H7 (cell line): ENCODE measurements at places on chromosomes 7 and 10.

DNA sequence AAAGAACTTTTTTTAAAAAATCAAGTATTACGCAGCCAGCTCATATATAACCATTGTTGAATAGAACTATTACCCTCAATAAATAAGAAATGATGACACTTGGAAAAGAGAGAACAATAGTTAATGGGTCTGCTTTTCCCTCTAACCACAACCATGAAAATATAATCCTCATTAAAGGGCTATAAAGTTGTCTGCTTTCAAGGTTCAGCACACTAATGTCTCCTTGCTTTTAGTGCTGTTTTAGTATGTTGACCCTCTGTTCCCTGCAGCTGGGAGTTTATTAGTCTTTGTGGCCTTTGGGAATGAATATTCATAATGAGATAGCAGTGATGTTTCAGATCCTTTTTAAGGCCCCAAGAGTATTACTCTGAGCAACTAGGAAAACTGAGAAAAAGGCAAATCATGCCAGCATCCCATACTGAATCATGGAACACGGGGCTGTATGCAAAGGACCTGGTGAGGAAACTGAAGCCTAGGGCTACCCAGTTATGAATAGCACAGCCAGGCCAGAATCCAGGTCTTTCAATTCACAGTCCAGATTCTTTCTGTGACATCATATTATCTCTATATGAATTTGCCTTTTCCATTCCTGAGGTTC is 332.0 kb upstream of the LRGUK start:
- DNase-seq = no peak

DNA sequence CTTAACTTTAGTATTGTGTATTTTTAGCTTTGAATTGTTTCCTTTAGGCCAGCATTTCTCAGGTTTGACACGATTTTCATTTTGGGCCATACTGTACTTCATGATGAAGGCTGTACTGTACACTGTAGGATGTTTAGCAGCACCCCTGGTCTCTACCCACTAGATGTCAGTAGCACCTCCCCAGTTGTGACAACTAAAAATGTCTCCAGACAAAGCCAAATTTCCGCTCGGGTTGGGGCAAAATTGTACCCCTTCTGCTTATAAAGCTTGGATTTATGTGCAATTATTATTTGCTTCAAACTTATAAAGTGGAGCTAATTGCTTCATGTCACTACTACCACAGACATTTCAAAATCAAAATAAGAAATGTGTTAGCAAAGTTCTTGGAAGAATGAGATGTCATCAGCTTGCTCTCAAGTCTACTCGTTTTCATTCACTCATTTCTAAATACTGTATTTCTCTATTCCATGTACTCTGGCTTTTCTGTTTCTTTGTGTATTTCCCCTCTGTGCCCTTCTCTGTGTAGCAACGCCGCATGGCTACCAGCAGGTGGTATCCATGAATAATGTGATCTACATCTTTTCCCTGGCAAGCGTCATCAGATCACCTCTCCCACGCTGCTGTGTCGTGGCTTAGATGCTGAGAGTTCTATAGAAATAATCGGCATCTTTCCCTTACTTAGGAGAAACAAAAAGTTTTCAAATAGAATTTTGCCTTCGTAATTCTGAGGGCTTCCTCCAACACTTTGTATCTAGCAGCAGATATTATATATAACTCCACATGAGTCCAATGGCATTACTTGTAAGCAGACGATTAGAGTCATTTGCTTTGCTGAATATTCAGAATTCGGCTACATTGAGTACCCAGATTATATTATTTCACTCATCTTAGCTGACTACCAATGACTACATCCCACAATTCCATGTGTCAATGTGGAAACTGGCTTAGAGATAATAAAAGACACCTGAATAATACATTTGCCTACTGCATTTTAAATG is 47.8 kb upstream of the CALCR start:
- DNase-seq = no peak

GRCh38 chr10:124918191-124918830 is 23.6 kb upstream of the ZRANB1 start:
- no peak for DNase-seq

- peak; percentile 96 for DNase-seq
These were observed 920 bp downstream of the PRLHR start for GRCh38 chr10:118594392-118595063.

GRCh38 chr10:43308986-43309385 is 42.1 kb upstream of the RASGEF1A start:
- DNase-seq = no peak

- DNase-seq = no peak
These were observed 81.7 kb downstream of the KMT2C start for GRCh38 chr7:152354061-152354460.

GRCh38 chr7:29030781-29031275 is 72.7 kb upstream of the TRIL start:
- DNase-seq = no peak

GRCh38 chr7:40429826-40430225 is 295.0 kb downstream of the SUGCT start:
- no peak for DNase-seq

DNA sequence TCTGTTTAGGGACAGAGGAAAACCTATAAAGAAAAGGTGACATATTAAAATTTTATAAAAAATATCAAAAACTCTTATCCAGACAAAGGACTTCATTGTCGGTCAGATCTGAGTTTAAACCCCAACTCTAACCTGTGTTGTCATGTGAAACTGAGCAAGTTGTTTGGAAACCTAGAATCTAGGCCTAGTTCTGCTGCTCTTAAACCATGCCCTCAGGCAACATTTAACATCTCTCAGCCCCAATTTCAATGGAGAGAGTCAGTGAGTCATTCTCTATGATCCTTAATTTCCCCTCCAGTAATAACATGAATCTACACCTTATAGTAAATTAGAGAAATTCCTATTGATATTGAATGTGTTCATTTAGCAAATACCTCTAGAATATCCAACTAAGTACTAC is 192.3 kb downstream of the IMMP2L start:
- no peak for DNase-seq

GRCh38 chr7:151125846-151126481 is 39.7 kb downstream of the AGAP3 start:
- DNase-seq = peak; percentile 95

GRCh38 chr7:67659091-67659490 is 662.5 kb downstream of the TYW1 start:
- DNase-seq = no peak
